Choroid plexus epithelial cell (primary cell): ENCODE measurements at places on chromosomes 16 and 17.

- no peak for DNase-seq
These were observed 322.3 kb downstream of the SHISA9 start for GRCh38 chr16:13223666-13224065.

DNA sequence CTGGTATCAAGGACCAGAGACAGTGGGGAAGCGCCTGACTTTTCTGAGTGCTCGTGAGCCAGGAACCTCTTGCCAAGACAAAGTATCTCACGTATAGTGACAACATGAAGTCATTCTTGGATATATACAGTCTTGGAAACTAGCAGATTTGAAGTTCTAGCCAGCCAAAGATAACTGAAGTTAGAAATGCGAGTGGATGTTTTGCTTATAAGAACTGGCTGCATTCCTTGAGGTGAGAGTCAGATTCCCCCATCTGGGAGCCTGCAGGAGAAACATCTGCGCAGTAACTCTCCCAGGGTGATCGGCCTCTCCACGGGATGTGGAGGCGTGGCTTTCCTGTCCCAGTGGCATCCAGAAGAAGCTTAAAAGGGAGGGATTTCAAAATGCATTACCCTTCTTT lies 89.8 kb downstream of the SHISA6 start:
- DNase-seq = peak; percentile 20

GRCh38 chr17:10092595-10092994 lies 105.8 kb downstream of the GAS7 start:
- no peak for DNase-seq

GRCh38 chr17:80861892-80862291 lies 129.7 kb upstream of the CHMP6 start:
- DNase-seq = peak; percentile 69

DNA sequence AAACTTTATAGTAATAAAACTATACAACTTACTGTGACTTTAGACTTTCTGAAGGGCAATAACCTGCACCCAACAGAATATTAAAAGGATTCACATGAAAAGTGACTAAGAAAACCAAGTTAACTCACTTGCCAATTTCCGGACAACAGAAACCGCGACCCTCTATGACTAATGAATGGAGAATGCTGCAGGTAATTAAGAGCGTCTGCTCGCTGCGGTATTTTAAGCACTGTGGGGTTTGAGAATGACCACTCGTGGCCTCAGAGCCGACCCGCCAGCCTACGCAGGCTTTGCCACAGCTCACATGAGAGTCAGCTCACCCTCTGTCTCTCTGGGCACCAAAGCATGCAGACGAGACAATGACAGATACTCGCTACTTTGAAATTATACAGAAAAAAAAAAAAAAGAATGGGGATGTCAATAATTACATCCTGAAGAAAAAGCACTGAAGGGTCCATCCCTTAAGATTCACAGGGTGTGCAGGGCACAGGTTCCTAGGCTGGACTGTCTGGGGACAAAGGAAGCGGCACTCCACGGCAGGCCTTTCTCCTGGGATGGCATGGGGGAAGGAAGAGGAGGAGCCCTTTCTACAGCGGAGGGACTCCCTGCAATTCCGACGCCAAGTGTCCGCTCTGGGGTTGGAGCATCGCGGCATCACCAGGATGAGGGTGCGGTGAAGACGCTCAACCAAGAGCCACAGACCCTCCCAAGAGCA lies 35.0 kb downstream of the ZCCHC14 start:
- peak; percentile 96 for DNase-seq

DNA sequence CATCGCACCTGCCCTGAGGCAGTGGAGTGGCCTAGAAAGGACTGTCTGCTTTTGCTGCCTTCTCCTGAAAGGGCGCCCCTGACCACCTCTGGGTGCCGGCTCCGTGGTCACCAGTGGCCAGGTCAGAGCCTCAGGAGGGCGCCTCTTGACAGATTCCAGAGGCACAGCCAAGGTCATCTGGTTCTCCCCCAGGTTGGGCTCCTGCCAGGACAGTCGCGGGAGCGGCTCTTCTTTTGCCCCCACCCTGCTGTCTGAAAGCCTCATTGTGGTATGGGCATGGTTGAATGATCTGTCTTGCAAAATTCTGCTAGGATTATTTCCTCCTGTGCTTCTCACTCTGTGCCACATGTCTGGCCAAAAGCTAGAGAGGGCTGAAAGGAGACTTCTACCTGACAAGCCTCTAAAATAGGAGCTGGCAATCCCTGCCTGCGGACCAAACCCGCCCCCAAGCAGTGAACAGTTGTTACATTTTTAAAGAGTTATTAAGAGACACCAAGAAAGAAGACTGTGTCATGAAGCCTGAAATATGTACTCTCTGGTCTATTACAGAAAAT lies 82.8 kb downstream of the SNX29 start:
- DNase-seq = no peak

- no peak for DNase-seq
These were observed 38.5 kb downstream of the LIG3 start for GRCh38 chr17:35018814-35019213.

DNA sequence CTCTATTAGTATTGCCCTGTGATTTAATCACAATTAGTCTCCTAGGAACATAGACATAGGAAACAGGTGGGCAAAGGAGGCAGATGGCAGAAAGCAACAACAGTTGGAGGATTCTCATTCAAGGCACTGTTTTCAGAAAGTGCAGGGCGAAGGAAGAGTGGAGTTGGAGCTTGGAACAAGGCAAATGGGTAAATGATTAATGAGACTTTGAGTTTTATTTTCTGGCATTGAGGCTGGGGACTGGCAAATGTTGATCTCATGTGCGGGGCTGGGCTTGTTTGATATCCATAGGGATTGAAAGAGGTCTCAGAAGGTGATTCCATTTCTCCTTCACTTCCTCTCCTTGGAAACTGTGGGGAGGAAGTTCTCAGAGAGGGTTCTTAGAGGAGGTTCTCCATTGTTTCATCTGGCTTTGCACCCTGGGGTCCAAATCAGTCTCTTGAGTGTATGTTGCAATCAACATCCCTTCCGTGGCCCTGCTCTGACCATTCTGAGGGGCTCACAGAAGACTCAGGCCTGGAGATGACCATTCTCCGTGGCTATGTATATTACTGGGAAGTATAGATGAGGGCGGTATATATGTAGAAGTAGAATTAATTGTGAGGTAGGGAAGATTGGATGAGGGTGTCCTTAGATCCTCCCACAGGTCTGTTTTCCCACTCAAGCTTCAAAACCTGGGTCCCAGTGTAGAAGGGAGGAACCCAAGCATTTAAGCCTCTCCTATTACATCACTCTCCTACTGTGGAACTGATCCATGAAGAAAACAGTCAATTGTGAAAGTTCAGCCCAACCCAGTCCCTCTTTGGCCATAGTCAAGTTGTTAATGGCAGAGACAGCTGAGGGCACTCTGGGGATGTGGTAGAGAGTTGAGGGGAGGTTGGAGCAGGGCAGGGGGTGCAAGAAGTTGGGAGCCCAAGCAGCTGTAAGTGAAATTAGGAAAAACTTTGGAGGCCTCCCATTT lies 36.5 kb upstream of the SRSF1 start:
- DNase-seq = no peak
